HFFc6 (cell line): ENCODE measurements at places on chromosomes 4 and X.
A peak's percentile ranks its signal among the peaks of the same experiment; 100 is the strongest.

GRCh38 chr4:74873545-74874301 is 59.2 kb upstream of the PARM1 start:
- H3K27me3 ChIP-seq, result peaks cover 2% of the 10 kb centered on the region
- no peak overlapping the region for H3K27ac ChIP-seq
- DNase-seq, result no peak
- no peaks in the 10 kb centered on the region for H3K4me1 ChIP-seq
- no peaks in the 10 kb centered on the region for H3K36me3 ChIP-seq

DNA sequence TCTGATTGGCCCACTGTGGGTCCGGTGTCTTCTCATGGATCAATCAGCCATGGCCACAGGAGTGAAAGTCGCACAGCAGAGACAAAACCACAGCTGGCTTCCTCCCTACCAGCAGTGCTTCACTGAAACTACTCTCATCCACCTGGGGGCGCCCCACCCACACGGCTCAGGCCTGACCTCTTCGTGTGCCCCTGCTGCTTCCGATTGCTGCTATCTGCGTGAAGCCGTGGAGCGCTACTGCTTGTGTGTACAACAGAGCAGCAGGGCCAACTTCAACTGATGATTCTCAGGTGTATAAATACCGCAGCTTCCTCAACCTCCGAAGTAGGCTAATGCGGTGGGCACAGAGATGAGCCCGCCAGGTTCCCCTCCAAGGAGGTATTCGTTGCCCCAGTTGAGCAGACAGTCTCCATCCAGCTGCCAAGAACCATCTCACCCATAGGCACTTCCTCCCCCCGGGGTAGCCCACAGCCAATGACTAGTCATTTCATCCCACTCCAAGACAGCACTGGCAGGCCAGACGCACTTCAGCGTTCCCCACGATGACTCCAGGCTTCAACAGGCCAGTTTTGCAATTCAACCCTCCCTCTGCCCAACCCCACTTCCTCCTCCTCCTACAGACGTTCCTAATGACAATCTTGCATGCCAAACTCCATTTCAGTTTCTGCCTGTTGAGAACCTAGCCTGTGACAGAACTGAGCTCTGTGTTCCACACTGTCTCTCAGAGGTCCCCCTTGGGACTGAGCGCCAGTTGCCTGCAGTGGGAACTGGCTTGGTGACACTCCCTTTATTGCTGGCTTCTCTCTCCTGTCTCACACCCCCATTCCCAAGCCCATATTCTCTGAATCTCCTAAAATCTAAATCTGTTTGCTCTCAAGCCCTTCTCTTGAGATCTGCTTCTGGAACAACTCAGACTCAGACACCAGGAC is 41.3 kb upstream of the ATP6AP2 start:
- H3K27ac ChIP-seq, result no peak overlapping the region
- H3K27me3 ChIP-seq, result peaks cover 12% of the 10 kb centered on the region
- H3K4me1 ChIP-seq, result peaks cover 25% of the 10 kb centered on the region

DNA sequence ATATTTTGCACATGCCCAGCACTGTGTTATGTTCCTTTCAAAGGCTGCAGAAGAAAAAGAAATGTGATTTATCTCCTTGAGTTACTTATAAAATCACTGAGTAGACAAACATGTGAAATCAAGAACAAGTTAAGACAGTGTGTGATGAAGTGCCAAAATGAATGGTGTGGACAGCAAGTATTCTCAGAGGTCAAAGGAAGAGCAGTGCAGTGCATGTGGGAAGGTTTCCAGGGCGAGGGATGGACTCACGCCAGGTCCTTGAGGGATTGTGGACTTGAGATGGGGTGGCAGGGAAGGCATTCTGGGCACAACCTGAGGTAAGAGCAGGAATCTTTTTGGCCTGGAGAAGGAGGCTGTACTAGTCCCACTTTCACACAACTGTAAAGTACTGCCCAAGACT is 115.5 kb downstream of the FNIP2 start:
- peaks cover 13% of the 10 kb centered on the region for H3K4me1 ChIP-seq
- peaks cover 3% of the 10 kb centered on the region; the same call in 1 of the 2 replicates for H3K27me3 ChIP-seq
- no peak overlapping the region for H3K4me3 ChIP-seq
- H3K27ac ChIP-seq, result no peak overlapping the region
- peaks cover 17% of the 10 kb centered on the region for H3K36me3 ChIP-seq

DNA sequence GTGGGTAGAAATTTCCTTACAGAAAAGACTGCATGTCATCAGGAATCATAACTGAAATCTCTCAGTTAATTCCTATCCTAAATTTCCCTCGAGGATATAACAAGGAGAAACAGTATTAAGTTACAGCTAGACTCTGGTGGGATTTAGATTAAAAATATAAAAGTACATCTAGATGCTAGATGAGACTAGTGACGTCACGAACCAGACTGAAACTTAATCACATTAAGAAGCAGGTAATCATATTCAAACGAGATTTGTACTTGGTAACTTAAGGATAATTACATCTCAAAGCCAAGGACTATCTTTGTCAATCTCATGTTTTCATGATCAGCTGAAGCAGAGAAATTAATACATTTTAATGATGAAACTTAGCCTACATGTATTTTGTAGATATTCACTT is 130.6 kb downstream of the MTNR1A start:
- H3K36me3 ChIP-seq, result no peaks in the 10 kb centered on the region
- peaks cover 6% of the 10 kb centered on the region for H3K27me3 ChIP-seq
- peaks cover 5% of the 10 kb centered on the region; the same call in 1 of the 2 replicates for H3K4me1 ChIP-seq
- no peak for DNase-seq
- H3K4me3 ChIP-seq, result no peak overlapping the region

DNA sequence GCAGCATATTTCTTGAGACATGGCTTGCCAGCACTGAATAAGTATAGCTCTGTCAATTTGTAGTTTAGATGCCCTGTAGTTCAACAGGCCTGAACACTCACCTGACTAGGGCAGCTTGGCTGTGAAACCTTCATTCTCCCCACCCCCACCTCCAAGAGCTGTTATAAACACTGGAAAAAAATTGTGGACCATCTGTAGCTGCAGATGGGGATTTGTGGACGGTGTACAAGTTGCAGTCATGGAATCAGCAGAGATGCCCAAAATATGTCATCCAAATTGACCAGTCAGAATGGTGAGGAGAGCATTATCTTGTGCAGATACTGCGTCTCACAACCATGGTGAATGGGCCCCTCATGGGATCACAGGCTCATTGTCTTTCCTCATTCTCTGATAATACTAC is 76.2 kb upstream of the PAQR3 start:
- H3K27me3 ChIP-seq, result no peaks in the 10 kb centered on the region; the same call in 1 of the 2 replicates
- no peak overlapping the region for H3K27ac ChIP-seq
- no peak overlapping the region for H3K4me3 ChIP-seq

GRCh38 chrX:109843963-109844751 is 111.1 kb upstream of the ACSL4 start:
- H3K4me3 ChIP-seq, result no peak overlapping the region
- DNase-seq, result no peak
- no peak overlapping the region for H3K27ac ChIP-seq
- H3K4me1 ChIP-seq, result peaks cover 41% of the 10 kb centered on the region
- no peaks in the 10 kb centered on the region; the same call in 1 of the 2 replicates for H3K27me3 ChIP-seq
- H3K36me3 ChIP-seq, result no peaks in the 10 kb centered on the region

DNA sequence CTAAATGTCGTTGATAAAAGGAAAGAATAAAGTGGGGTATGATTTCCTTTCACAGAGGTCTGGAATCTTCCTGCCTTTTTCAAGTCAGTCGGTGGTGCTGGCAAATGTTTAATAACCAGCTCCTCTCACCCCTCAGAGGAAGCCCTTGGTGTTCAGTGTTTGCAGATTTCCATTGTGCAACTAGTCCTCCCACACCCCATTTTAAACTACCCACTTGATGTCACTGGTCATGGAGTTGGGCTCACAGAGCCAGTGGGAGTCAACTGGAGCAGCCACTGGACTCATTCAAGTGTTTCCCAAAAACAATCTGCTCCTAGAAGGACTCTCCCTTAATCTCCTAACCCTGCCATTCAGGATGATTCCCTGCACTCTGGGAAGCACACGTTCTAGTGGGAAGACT is 149.2 kb downstream of the PTTG2 start:
- H3K4me3 ChIP-seq, result no peak overlapping the region
- peaks cover 32% of the 10 kb centered on the region for H3K36me3 ChIP-seq
- DNase-seq, result no peak
- H3K27me3 ChIP-seq, result no peaks in the 10 kb centered on the region; the same call in none of the 2 replicates

DNA sequence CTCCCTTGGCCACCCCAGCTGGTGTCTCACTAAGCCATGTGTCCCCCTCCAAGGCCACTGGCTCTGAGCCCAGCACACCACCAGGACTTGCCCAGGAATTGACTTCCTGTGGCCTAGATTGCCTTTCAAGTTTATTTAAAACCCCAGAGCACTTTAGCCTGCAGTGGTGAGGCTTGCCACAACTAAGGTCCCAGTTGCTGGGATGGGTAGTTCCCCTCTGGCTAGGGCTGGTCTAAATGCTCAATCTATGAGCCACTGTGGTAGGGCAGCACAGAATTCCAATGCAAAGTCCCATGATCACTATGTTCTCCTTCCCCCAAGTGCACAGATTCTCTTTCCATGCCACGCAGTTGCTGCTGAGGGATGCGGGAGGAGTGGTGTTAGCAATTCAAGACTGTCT is 61.1 kb upstream of the HCCS start:
- H3K4me3 ChIP-seq, result no peak overlapping the region
- DNase-seq, result no peak
- H3K27ac ChIP-seq, result no peak overlapping the region
- no peaks in the 10 kb centered on the region for H3K36me3 ChIP-seq

GRCh38 chr4:69759189-69759604 is 1.2 kb downstream of the SULT1B1 start:
- no peak overlapping the region for H3K4me3 ChIP-seq
- H3K27me3 ChIP-seq, result no peaks in the 10 kb centered on the region
- DNase-seq, result no peak
- no peaks in the 10 kb centered on the region for H3K4me1 ChIP-seq
- H3K36me3 ChIP-seq, result no peaks in the 10 kb centered on the region
- no peak overlapping the region for H3K27ac ChIP-seq

DNA sequence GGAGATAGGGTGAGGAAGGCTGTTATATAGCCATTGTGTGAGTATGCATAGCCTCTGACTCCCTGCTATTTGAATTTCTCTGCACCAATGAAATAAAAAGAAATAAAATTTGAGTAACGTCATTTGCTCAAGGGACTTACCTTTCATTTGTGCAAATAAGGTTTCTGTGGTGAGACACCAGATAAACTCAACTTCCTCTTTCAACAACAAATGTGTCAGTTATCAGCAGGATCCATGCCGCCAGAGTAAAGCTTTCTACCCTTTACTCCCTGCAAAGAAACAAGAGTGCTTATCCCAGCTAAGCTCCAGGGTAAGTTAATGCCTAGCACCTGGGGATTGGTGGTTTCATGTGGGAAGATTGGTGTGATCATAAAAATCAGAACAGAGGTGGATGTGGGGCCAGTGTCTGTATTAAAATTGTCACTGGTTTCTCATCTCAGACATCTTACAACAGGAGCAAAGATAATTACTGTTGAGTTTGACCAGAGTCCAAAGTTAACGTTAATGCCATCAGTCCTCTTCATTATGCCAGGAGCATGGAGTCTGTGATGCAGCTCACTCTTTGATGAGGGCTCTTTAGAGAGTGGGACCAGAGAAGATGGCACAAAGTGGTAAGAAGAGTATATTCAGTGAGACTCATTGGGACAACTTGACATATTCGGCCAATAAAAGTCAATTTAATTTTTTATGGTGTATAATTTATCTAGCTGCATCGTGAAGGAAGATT is at the start of gene P2RY10:
Gene P2RY10 (plus strand): TSS at position 206 of the 727 bp plus-strand sequence. CDS start 15,130 bp downstream, outside the sequence.
- no peak for DNase-seq
- H3K27me3 ChIP-seq, result no peaks in the 10 kb centered on the region; the same call in 1 of the 2 replicates
- H3K4me3 ChIP-seq, result no peak within 1 kb of the TSS
- no peak within 1 kb of the TSS for H3K27ac ChIP-seq

- no peaks in the 10 kb centered on the region for H3K27me3 ChIP-seq
- no peak overlapping the region for H3K27ac ChIP-seq
- no peak for DNase-seq
- no peak overlapping the region for H3K4me3 ChIP-seq
- no peaks in the 10 kb centered on the region for H3K36me3 ChIP-seq
Measured at GRCh38 chr4:144740316-144740715, 94.4 kb downstream of the HHIP start.

DNA sequence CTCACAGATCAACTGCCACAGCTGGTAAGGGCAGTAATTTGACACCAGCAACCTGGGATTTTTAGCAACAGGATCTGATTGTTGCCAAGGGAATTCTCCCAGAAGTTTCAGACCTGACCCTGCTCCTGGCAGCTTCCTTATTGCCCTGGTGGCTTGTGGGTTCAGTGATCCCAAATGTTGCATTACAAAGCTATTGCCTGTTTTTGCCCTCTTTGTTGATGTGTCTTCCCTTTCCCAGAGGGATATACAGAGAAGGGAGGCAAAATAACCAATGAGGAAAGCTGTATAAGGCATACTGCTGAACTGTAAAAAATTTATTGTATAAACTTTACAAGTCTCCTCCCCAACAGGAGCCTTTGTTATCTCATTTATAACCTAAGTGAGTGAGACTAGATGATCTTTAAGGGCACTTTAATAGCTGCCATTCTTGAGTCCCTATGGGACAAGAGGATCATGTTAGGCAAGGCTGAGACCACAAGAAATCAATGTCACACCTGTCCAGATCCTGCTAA is 22.2 kb downstream of the VSIG4 start:
- H3K27me3 ChIP-seq, result peaks cover 2% of the 10 kb centered on the region; the same call in 1 of the 2 replicates
- no peaks in the 10 kb centered on the region for H3K36me3 ChIP-seq
- H3K27ac ChIP-seq, result no peak overlapping the region
- no peaks in the 10 kb centered on the region for H3K4me1 ChIP-seq

GRCh38 chrX:747176-747575 is 116.6 kb downstream of the SHOX start:
- no peak overlapping the region for H3K4me3 ChIP-seq
- peaks cover 25% of the 10 kb centered on the region for H3K27me3 ChIP-seq
- H3K4me1 ChIP-seq, result no peaks in the 10 kb centered on the region
- H3K27ac ChIP-seq, result no peak overlapping the region

- H3K27ac ChIP-seq, result no peak overlapping the region
- H3K27me3 ChIP-seq, result no peaks in the 10 kb centered on the region
- peaks cover 21% of the 10 kb centered on the region; the same call in 1 of the 2 replicates for H3K4me1 ChIP-seq
- peak; percentile 3 for DNase-seq
Measured at GRCh38 chrX:22340022-22340616, 67.4 kb downstream of the CBLL2 start.

- H3K27ac ChIP-seq, result no peak overlapping the region
- no peak overlapping the region for H3K4me3 ChIP-seq
- DNase-seq, result no peak
- peaks cover 15% of the 10 kb centered on the region for H3K4me1 ChIP-seq
Measured at GRCh38 chrX:22193851-22194659, 78.7 kb upstream of the CBLL2 start.

- no peaks in the 10 kb centered on the region for H3K36me3 ChIP-seq
- no peaks in the 10 kb centered on the region for H3K4me1 ChIP-seq
- no peak overlapping the region for H3K27ac ChIP-seq
- no peak overlapping the region for H3K4me3 ChIP-seq
- DNase-seq, result no peak
- H3K27me3 ChIP-seq, result peaks cover 2% of the 10 kb centered on the region; the same call in 1 of the 2 replicates
Measured at GRCh38 chrX:74924449-74925224, 615 bp downstream of the NEXMIF start.

DNA sequence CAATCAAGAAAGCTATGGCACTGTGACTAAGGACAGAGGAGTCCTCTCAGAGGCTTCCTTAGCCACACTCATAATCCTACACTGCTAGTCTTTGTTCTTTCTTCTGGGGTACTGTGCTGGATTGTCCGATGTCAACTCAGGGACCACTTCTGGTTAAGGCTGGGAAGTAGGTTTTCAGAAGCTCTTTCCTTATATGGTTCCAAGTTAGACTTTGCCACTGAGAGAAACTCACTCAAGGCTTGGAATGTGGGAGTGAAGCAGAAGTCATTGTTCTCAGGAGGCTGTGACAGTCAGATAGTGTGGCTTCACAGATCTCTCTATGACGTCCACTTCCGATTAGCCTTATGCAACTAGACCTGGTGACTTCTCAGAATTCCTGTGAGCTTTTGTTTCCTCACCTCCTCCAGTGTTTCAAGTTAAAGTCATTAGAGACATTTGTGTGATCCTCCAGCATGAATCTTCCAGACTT is 317.3 kb upstream of the F9 start:
- H3K4me1 ChIP-seq, result no peaks in the 10 kb centered on the region
- H3K27me3 ChIP-seq, result peaks cover 3% of the 10 kb centered on the region
- no peak overlapping the region for H3K27ac ChIP-seq
- no peaks in the 10 kb centered on the region for H3K36me3 ChIP-seq
- no peak for DNase-seq
